ENCODE measurements at places on chromosomes 1 and 21.
A peak's percentile ranks its signal among the peaks of the same experiment; 100 is the strongest.

- H3K4me3 ChIP-seq: peak overlapping the region; percentile 49
- no peaks in the 10 kb centered on the region for H3K36me3 ChIP-seq
- no peaks in the 10 kb centered on the region for H3K27me3 ChIP-seq
- peaks cover 19% of the 10 kb centered on the region for H3K4me1 ChIP-seq
- peak overlapping the region; percentile 76 for H3K27ac ChIP-seq
- DNase-seq: peak; percentile 38
Measured at GRCh38 chr1:155226910-155227260, 18.4 kb downstream of the MTX1 start.

- no peaks in the 10 kb centered on the region for H3K27me3 ChIP-seq
- peaks cover 1% of the 10 kb centered on the region for H3K36me3 ChIP-seq
- DNase-seq: peak; percentile 19
- H3K4me3 ChIP-seq: no peak overlapping the region
Measured at GRCh38 chr1:213120386-213120785, 69.3 kb downstream of the RPS6KC1 start.

DNA sequence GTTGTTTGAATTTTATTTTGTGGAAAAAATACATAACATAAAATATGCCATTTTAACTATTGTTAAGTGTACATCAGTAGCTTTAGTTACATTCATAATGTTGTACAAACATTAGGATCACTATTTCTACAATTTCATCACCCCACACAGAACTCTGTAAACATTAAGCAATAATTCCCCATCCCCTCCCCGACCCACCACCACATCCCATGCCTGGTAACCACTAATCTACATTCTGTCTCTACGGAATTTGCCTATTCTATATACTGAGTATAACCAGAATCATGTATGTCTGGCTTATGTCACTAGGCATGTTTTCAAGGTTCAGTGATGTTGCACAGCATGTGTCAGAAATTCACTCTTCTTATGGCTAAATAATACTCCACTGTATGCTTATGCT lies 47.7 kb downstream of the CDC42BPA start:
- H3K27me3 ChIP-seq: no peaks in the 10 kb centered on the region
- no peak overlapping the region for H3K4me3 ChIP-seq
- H3K27ac ChIP-seq: no peak overlapping the region
- no peaks in the 10 kb centered on the region for H3K36me3 ChIP-seq
- no peak for DNase-seq

DNA sequence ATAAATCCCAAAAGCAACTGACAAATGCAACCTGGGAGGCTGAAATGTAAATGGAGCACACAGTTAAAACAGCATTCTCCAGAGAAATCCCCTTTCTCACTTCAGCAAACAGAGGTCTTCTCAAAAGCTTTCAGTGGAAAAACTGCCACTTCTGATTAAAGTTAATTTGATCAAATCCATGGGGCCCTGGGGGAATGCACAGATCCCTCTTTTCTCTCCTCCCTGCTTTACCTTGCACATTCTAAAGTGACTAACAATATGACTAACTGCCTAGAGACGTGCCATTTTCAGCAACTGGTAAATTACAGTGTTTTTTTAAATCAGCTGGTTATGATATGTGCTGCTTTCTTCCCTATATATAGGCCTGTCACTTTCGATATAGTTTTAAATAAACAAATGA lies 142.5 kb downstream of the RERE start:
- H3K36me3 ChIP-seq: no peaks in the 10 kb centered on the region
- H3K27me3 ChIP-seq: no peaks in the 10 kb centered on the region
- H3K4me3 ChIP-seq: no peak overlapping the region

DNA sequence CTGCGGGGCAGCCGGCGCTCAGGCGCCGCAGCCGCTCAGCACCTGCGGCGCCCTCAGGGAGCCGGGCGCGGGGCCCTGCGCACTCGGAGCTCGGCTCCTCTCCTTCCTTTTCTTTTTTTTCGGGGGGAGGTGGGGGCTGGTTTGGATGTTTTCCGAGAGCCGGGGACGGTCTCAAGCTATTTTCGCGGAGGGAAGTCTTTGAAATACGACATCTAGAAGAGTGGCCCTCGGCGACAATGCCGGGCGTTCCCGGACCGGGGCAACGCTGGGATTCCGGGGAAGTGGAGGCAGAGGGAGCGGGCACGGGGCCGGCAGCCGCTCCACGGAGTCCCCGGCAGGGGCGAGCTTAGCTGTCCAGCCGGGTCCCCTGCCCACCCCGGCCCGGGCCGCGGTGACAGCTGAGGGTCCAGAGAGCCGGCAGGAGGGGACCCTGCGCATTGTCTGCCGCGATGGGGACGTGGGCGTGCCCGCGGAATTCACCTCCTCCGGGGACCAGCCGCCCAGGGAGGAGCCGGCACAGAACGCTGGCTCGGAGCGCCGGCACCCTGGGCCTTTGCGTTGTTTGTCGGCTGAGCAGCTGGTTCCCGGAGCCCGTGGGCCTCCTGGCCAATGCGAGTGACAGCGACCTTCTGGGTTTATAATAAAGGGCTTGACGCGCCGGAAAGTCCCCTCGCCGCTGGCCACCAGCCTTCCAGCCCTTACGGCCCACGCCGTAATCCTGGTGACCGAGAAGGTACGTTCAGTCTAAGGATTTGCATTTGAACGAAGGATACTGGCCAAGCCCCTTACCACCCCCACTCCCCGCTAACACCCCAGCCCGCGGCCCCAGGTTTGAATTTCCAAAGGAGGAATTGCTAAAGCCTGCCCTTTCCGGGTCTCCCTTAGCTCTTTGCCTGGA lies 582 bp downstream of the SLC37A1 start:
- H3K4me1 ChIP-seq: 0 out of 2 replicates have a peak, but pooled peaks cover 2% of the 10 kb centered on the region
- no peaks in the 10 kb centered on the region for H3K36me3 ChIP-seq
- DNase-seq: no peak

DNA sequence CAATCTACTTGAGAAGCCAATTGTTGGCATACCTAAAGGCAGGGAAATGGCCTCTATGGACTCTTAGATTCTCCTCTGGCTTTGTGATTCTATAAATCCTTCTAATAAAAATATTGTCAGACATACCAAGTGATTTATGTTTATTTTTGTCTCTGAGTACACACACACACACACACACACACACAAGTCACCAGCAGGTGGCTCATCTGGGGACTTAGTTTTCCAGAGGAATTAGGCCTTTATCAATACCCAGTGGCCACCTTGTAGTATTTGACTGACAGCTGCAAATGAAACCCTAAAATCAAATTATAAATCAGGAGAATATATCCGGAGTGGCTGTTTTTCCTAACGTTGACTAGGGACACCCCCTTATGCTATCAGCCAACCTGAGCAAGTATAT lies 258.5 kb downstream of the BRINP2 start:
- no peak overlapping the region for H3K4me3 ChIP-seq
- H3K4me1 ChIP-seq: no peaks in the 10 kb centered on the region
- H3K27me3 ChIP-seq: no peaks in the 10 kb centered on the region
- no peaks in the 10 kb centered on the region for H3K36me3 ChIP-seq
- no peak overlapping the region for H3K27ac ChIP-seq
- no peak for DNase-seq

DNA sequence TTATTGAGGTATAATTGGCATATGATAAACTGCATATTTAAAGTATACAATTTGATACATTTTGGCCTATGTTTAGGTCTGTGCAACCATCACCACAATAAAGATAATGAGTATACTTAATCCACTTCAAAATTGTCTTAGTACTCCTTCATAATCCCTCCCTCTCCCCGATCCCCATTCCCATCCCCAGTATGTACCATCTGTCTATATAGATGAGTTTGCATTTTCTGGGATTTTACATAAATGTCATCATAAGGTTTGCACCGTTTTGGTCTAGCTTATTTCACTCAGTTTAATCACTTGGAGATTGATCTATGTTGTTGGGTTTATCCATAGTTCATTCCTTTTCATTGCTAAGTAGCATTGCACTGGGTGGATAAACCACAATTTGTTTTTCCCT lies 74.3 kb downstream of the POFUT2 start:
- no peak for DNase-seq
- no peak overlapping the region for H3K27ac ChIP-seq
- no peak overlapping the region for H3K4me3 ChIP-seq
- H3K36me3 ChIP-seq: peaks cover 41% of the 10 kb centered on the region
- peaks cover 9% of the 10 kb centered on the region for H3K4me1 ChIP-seq

DNA sequence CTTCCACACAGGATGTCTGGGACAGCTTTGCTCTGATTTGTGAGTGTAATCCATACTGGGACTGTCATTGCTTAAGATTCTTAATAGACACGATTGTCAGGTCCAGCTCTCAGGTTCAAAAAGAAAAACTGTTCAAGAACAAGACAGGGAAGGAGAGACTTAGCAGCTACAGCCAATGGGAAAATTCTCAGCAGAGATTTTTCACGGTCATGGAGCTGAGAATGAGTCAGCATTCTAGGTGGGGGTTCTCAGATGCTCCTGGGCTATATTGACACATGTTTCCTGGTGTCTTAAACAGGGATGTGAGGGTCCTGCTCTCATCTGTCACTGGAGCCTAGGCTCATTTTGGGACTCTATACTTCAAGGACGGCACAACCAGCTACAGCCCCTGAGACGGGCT lies 318.3 kb downstream of the RRAGC start:
- no peak overlapping the region for H3K27ac ChIP-seq
- DNase-seq: no peak
- H3K4me1 ChIP-seq: no peaks in the 10 kb centered on the region
- H3K27me3 ChIP-seq: no peaks in the 10 kb centered on the region

DNA sequence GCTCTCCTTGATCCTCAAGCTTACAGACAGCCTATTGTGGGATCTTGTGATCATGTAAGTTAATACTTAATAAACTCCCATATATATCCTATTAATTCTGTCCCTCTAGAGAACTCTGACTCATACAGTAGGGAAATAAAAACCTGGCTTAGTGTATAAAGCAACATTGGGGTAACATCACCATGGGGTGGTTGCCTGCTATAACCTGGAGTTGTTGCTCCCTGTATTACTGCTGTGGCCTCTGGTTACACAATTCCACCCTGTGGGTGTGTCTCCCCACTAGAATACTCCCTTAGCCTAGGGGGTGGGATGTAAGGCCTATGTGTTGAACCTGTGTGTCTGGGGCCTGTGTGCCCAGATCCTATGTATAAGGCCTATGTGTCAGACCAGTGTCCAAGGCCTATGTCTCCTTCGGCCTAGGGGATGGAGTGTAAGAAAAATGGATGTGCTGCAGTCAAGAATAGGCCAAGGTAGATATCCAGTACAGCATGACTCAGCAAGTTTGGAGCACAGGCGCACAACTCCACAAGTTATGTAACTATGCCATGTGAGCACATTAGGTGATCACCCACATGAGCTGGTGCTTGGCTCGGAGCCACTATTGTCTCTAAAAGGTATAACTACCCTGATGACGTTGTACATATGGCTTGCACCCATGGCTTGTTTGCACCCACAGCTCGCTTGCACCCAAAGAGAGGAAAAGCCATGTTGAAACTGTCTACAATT lies 96.8 kb upstream of the C1orf21 start:
- no peak overlapping the region for H3K4me3 ChIP-seq
- H3K36me3 ChIP-seq: no peaks in the 10 kb centered on the region
- peaks cover 9% of the 10 kb centered on the region for H3K27me3 ChIP-seq
- DNase-seq: no peak
- no peak overlapping the region for H3K27ac ChIP-seq

DNA sequence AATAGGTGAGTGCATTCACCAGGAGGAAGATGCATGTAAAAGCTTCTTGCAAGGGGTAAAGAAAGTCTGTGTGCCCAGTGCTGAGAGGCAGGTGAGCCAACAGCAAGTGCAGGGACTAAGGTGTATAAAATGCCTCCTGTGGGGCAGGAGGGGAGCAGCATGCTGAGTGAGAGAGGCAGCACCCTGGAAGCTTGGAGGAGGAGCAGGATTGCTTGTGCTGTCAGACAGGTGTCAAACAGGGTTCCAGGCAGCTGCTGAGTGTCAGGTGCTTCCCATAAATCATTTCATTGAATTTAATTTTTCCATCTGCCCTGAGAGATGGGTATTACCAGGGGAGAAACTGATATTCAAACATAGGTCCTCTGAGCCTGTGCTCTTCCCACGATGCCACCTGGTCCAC lies 13.9 kb downstream of the BSND start:
- DNase-seq: no peak
- peaks cover 47% of the 10 kb centered on the region for H3K27me3 ChIP-seq
- H3K36me3 ChIP-seq: no peaks in the 10 kb centered on the region
- no peak overlapping the region for H3K27ac ChIP-seq

DNA sequence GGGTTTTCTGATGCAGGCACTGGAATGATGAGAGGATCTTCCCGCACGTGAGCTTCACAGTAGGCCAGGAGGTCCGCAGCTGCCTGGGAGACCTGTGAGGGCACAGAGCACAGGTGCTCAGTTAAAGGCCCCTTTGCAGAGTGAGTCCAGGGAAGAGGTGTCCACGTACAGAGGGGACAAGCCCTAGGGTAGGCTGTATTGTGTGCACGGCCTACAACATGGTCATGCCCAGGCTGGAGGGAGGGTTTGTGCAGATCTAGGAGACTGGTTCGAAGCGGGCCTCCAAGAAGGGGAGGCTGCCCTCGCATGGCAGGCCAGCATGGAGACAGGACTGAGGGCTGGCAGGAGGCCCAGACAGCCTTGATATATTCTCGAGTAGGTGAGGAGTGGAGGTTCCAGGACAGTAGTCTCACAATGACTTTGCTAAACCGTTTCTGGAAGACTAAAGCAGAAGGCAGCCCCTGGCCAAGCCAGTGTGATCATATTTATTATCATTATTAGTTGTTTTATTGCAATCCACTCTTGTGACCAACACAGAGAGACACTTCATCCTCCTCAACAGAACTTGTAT lies 48.0 kb upstream of the B3GALNT2 start:
- H3K36me3 ChIP-seq: no peaks in the 10 kb centered on the region
- no peak overlapping the region for H3K4me3 ChIP-seq
- no peaks in the 10 kb centered on the region for H3K4me1 ChIP-seq
- DNase-seq: no peak
- H3K27ac ChIP-seq: no peak overlapping the region
- H3K27me3 ChIP-seq: peaks cover 7% of the 10 kb centered on the region

DNA sequence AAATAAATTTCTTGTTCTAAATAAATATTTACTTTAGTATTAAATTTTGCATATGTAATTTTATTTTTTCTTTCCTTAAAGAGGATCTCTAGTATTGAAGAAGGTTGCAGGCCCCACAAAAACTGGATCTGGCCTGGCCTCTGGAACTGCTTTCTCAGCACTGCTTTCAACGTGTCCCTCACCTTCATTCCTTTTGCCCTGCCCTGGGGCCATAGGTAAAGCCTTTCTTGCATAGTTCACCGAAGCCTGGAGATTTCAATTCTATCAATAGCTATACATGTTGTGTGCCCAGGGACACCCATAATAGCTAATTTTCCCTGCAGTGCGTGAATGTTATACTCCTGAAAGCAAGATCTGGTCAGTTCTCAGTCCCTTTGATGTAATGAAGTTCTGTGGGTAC lies 12.0 kb upstream of the GPR137B start:
- DNase-seq: no peak
- no peak overlapping the region for H3K27ac ChIP-seq
- peaks cover 12% of the 10 kb centered on the region for H3K27me3 ChIP-seq
- no peaks in the 10 kb centered on the region for H3K36me3 ChIP-seq
- H3K4me1 ChIP-seq: no peaks in the 10 kb centered on the region
- no peak overlapping the region for H3K4me3 ChIP-seq
